ENCODE measurements at places on chromosomes 3 and 15. TPM values are rescaled to one million over a fixed set of nuclear protein-coding genes. Genes with fewer than 3 reads are reported as not detected.

GRCh38 chr3:64387688-64388087 is 162.4 kb upstream of the PRICKLE2 start:
- no peak for DNase-seq

GRCh38 chr3:98501863-98502576 is 4.5 kb downstream of the OR5K2 start:
- DNase-seq, result no peak

Gene C2CD4B
- 1.00 TPM for total RNA-seq

Gene MAGI1
- total RNA-seq, result 11.5 TPM

GRCh38 chr15:52509500-52510245 is 19.0 kb downstream of the MYO5A start:
- DNase-seq, result no peak

DNA sequence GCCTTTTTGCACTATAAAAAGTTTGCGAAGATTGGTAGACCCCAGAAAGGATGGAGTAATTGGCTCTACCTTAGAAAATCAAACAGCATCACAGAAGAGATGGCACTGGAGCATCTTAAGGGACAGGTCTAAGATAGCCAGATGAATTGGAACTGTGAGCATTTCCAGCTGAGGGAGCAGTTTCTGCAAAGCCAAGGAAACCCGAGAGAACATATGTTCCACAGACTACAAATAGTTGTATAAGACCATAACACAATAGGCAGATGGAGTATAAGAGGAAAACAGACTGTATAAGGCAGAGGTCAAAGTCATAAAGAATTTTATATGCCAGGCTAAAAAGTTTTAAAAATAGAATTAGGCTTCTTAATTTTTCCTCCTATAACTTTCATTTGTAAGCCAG is 46.0 kb downstream of the TSC22D2 start:
- no peak for DNase-seq

Gene SLC12A6
- total RNA-seq, result 9.0 TPM

DNA sequence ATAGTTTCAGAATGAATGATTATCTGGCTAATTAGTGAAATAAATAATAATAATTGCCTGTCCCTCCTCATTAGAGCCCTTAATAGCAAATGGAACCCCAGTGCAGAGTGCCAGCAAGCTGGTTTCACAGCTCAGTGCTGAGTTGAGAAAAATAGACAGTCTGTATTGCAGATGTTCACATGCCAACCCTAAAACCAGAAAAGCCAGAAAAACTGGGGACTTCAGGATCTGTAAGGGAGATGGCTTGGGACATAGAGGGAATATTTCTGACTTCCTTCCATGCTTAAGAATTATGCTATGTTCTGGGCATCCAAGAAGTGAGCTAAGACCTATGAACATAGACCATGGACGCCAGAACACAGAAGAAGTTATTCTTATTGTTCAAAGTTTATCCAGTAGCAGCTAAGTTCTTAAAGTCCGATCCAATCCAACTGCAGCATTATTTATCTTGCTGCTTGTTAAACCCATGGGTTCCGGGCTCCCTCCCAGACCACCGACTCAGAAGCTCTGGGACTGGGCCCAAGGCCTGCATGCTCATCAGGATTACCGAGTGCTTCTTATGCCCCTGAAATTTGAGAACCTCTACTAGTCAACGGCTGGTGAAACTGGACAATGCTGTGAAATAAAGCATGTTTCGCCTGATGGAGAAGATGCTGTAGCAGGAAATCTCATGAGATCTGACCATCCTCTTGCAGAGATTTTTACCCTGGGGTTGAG is 158.3 kb downstream of the FOXB1 start:
- no peak for DNase-seq

- DNase-seq, result no peak
These were observed 98.9 kb downstream of the CHSY1 start for GRCh38 chr15:101152914-101153313.

GRCh38 chr15:63396152-63396928 is 14.7 kb upstream of the CA12 start:
- no peak for DNase-seq

Gene CMTM7
- 6.9 TPM for total RNA-seq

Gene POTEB2
- total RNA-seq, result not detected

- DNase-seq, result no peak
These were observed 15.8 kb downstream of the HDC start for GRCh38 chr15:50249704-50250103.

DNA sequence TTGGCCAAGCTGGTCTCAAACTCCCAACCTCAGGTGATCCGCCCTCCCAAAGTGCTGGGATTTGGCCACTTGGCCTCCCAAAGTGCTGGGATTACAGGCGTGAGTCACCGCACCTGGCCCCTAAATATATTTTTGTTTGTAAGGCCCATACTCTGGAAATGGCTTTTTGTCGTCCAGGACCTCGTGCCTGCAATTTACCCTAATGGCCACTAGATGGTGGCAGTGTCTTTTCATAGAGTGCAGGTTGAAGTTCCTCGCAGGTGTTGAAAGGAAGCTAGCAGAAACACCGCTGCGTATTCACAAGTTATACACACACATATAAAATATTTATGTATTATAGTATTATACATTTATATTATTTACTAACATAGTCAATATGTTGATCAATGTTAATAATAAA is 97.2 kb downstream of the LRTM1 start:
- DNase-seq, result no peak

Gene GOLGA6A
- not detected for total RNA-seq

- DNase-seq, result no peak
These were observed 49.9 kb upstream of the KLF13 start for GRCh38 chr15:31276596-31277298.

Gene HYAL1
- 3.5 TPM for total RNA-seq

Gene MYRIP
- total RNA-seq, result 2.8 TPM

Measured in ovary (tissue), 10 donors.